ENCODE measurements at places on chromosomes 11 and 22.
A peak's percentile ranks its signal among the peaks of the same experiment; 100 is the strongest.

DNA sequence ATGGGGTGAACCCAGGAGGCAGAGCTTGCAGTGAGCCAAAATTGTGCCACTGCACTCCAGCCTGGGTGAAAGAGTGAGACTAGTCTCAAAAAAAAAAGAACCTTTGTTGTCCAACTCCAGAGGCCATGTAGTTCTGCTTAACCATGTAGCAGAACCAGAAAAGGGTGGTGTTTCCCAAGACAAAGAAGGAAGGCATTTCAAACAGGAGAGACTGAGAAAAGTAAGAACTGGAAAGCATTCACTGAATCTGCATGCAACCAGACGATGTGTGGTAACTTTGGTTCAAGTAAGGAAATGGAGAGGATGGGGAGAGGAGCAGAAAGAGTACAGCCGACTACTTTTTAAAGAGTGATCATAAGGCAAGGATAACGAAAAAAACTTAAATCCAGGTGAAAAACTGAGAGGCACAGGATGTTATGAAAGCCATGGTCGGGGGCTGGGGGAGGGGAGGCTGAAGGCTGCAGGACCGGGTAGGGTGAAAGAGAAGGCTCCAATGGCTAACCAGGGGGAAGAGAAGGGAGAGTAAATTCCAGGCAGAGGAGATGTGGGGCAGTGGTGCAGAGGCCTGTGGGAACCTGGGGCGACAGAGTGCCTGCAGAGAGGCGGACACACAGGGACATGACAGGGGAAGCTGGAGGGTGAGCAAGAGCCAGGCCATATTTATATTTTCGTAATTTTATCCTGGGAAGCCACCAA is 48.8 kb downstream of the MAPK1 start:
- no peak for DNase-seq

- no peak for DNase-seq
These were observed 9.4 kb upstream of the EI24 start for GRCh38 chr11:125559888-125560287.

- peak; percentile 63 for DNase-seq
These were observed 2.7 kb downstream of the SIK3 start for GRCh38 chr11:117095284-117096161.

- DNase-seq: peak; percentile 21
These were observed 2.7 kb upstream of the NXPE1 start for GRCh38 chr11:114562166-114562916.

GRCh38 chr11:60924110-60924905 is at the start of gene TMEM132A:
TSS of gene TMEM132A (plus strand) at chr11:60924460. CDS start at chr11:60924634, 174 bp downstream.
- no peak for DNase-seq

- no peak for DNase-seq
These were observed 86.8 kb downstream of the WT1 start for GRCh38 chr11:32348502-32348901.

GRCh38 chr11:120912504-120912903 is 111.4 kb upstream of the TBCEL start:
- DNase-seq: no peak

DNA sequence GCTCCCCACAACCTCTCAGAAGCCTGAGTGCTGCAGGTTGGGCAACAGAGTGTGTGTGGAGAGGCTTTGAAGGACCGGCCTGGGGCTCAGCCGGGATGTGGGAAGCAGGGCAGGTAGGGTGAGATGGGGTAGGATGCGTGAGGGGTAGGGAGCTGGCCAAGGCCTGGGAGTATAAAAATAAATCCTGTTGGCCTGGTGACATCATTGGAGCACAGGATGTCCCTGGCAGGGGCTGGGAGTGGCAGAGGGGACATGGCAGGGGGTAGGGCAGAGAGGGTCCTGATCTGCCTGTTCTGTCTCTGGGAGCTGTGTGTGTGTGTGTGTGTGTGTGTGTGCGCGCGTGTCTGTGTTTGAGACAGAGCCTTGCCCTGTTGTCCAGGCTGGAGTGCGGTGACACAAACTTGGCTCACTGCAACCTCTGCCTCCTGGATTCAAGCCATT is 28.6 kb downstream of the TEF start:
- DNase-seq: no peak

GRCh38 chr22:39144101-39144767 is 8.2 kb downstream of the CBX7 start:
- no peak for DNase-seq

DNA sequence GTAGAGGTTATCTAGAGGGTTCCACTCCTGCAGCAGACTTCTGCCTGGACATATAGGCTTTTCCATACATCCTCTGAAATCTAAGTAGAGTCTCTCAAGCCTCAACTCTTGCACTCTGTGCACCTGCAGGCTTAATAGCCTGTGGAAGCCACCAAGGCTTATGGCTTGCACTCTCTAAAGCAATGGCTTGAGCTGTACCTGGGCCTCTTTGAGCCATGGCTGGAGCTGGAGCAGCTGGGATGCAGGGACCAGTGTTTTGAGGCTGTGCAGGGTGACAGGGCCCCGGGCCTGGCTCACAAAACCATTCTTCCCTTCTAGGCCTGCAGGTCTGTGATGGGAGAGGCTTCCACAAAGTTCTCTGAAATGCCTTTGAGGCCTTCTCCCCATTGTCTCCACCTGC is 2.9 kb upstream of the NXPE4 start:
- DNase-seq: no peak

GRCh38 chr11:19642185-19643158 is 70.2 kb upstream of the NAV2 start:
- no peak for DNase-seq

DNA sequence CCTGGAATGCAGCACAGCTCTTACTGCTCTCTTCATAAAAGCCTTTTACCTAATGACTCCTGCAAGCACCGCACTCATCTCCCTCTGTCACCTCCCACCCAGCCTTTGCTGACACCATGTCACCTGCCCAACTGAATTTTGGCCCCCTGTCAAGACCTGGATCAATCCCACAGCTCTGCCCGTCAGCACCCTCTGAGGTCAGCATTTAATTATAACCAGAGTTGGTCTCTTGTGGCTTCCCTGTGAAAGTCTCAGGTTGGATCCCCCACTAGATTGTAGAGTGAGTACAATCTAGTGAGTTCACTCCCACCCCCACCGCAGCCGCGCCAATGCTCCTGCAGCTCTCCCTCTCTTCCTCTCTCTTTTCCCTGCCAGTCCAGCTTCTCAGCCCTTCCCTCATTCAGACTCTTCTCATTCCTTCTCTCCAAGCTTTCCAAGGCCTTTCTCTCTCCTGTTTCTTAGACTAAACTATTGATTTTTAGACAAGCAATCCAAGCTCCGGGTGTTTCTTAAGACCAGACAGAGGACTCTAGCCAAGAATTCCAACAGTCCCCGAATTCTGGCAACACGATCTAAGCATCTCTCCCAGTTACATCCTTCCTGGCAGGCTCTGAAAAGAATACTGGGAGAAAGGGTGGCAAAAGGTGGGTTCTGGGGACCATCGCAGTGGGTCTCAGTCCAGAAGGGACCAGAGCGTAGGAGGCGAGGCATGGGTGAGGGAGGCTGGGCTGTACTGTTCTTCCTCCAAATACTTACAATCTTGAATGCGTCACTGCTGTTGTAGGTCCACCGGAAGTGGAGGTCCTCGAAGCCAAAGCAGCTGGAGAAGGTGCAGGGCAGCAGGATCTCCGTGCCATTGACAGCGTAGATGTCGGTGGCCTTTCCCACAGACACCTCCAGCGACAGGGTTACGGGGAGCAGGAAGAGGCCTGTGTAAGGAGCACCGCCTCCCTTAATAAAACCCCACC is 8.0 kb downstream of the SCN4B start:
- DNase-seq: no peak

DNA sequence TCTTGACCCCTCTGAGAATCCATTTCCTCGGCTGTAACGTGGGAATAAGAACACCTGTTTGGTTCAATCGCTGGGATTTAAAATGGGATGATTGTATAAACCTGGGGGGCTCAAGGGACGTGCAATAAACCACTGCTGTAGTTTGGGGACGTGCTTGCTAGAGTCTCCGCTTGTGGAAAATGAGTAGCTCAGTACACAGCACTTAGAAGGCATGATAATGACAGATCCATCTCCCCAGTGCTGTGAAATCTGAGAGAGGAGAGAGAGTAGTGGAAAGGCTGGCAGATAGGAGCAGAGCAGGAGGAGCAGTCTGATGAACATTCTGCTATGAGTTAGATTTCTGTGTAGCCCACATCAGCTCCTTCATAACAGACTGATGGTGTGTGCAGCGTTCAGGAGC is 256.5 kb downstream of the MN1 start:
- DNase-seq: no peak

DNA sequence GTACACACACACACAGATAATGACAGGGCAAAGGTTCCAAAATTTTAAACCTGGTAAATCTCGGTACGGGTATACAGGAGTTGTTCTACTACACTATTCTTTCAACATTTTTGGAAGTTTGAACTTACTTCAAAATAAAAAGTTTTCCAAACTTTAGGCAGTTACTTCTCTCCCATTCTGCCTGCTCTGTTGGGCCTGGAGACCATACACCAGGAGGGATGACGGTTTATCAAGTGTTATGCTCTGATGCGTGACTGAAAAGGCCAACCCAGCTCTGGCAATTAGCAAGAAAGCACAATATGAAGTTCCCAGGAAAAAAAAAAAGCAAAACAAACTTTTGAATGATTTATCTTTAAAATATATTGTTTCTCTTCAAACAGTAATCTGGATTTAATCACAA is 969 bp downstream of the SERPIND1 start:
- DNase-seq: no peak

GRCh38 chr11:17544181-17544622 is at the start of gene USH1C:
TSS of gene USH1C (minus strand) at chr11:17544416. CDS start at chr11:17544307, 109 bp downstream.
- DNase-seq: no peak

DNA sequence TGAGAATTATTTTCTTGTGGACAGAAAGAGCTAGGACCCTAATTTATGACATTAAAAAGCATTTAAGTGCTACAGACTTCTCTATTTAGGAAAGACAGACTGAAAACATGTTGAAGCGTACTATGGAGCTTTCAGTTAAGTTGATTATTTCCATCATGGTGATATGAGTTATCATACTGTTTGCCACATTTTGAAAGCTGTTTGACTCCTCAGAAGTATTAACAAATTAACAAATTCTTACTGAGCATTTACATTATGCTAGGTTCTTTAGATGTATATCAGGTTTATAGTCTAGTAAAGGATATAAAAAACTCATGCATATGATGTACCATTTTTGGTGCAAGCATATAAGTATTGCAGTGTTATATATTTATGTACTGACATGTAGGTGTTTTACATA is 50.1 kb downstream of the ARHGEF12 start:
- DNase-seq: no peak
